Endodermal cell (in vitro differentiated cells): ENCODE measurements at places on chromosomes 6 and 20. TPM values are rescaled to one million over a fixed set of nuclear protein-coding genes. Genes with fewer than 3 reads are reported as not detected.
A peak's percentile ranks its signal among the peaks of the same experiment; 100 is the strongest.

- H3K27me3 ChIP-seq: no peaks in the 10 kb centered on the region
- no peak overlapping the region for H3K4me3 ChIP-seq
- no peaks in the 10 kb centered on the region for H3K4me1 ChIP-seq
- no peak for DNase-seq
- no peaks in the 10 kb centered on the region for H3K36me3 ChIP-seq
Observed at GRCh38 chr6:162631546-162631945, 96.0 kb downstream of the PRKN start.

- H3K4me1 ChIP-seq: peaks cover 25% of the 10 kb centered on the region
- no peaks in the 10 kb centered on the region for H3K36me3 ChIP-seq
- no peak overlapping the region for H3K4me3 ChIP-seq
- peak; percentile 68 for DNase-seq
- peak overlapping the region; percentile 85 for H3K27ac ChIP-seq
Observed at GRCh38 chr6:24919056-24919892, 16.5 kb downstream of the RIPOR2 start.

DNA sequence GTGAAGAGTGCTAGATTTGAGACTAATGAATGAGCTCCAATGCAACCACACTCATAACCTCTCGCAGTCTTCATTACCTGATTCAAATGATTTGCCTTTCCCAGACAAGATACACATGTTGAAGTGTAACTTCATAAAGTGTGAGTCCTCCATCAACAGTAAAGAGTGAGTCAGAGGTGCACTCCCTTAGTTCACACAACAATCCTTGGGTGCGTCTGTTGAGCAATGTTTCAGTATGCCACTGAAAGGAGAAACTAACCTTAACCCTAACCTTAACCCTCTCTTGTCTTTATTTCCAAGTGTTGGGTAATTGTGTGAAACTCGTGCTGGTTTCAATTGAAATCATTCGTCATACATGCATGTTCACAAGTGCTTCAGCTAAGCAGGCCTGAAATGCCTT, 21.0 kb upstream of the RIN2 start:
- no peaks in the 10 kb centered on the region for H3K4me1 ChIP-seq
- peak overlapping the region; percentile 67 for H3K27ac ChIP-seq
- H3K27me3 ChIP-seq: no peaks in the 10 kb centered on the region
- H3K36me3 ChIP-seq: no peaks in the 10 kb centered on the region
- no peak for DNase-seq

DNA sequence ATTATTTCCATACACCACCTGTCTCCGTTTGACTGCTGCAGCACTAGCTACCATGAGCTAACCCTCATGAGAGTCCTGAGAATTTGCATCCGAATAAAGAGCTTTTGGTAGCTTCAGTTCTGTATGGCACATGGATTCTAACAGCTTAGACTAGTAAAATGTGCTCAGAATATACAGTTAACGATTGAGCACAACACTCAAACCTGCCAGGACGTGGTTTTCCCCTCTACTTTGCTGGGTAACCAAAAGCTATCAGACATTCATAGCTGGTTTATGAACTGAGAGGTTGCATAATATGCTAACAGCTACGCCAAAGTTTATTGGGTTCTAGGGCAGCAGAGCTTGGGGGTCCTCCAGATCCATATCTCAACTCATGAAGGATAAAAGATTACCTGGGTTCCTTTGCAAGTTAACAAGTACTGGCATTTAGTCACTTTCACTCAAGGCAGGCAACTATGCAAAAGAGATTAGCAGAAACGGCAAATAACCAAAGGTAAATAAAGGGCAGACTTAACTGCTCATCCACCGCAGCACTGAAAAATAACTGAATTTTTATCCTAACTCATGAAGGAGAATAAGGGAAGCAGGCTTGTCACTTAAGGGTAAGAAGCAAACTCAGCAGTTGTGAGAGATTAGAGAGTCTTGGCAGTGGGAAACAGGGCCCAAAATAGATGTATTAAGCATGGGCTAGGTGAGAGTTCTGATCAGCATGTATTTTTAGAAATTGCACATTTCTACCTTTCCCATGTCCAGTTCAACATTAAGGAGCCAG, 29.4 kb downstream of the NUDT3 start:
- no peak overlapping the region for H3K4me3 ChIP-seq
- no peak for DNase-seq
- H3K27me3 ChIP-seq: no peaks in the 10 kb centered on the region

DNA sequence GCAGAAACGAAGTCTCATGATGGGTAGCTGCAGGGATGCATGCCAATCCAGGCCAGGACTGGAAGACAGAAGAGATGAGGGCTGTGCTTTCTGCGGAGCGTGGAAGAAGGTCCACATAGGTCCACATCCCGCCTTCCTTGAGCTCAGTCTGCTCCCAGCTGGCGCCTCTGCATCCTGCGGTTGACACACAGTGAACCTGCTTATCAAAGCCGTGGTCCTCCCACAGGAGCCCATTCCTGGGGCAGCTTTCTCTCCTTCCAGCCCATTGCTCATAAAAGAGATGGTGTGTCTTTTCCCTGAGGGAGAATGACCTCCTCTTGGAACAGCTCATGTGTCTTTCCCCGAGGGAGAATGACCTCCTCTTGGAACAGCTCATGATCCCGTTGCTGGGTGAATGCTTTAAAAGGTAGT, 225.4 kb downstream of the CDH4 start:
- no peak for DNase-seq
- no peak overlapping the region for H3K27ac ChIP-seq
- H3K4me3 ChIP-seq: no peak overlapping the region
- no peaks in the 10 kb centered on the region for H3K27me3 ChIP-seq

GRCh38 chr20:34022151-34022838, 28.6 kb downstream of the RALY start:
- H3K27me3 ChIP-seq: no peaks in the 10 kb centered on the region
- H3K4me3 ChIP-seq: no peak overlapping the region
- no peak for DNase-seq
- no peak overlapping the region for H3K27ac ChIP-seq
- peaks cover 19% of the 10 kb centered on the region for H3K4me1 ChIP-seq

DNA sequence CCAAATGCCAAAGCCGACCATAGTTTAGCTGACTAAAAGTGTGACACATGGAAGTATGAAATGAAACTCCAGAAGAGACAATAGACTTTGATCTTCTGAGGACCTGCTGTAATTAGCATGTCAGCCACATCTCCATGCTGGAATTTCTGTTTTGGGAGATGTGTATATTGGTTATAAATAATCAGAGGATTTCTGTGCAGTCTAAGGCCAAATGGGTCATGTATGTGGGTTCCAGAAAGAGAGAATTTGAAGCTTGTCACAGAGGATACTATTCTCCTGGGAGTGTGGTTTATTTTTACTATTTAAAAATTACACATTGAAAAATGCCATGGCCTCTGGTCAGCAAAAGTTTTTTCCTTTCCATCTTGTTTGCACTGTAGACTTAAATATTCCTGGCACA, 405.5 kb upstream of the PLCB4 start:
- no peak overlapping the region for H3K27ac ChIP-seq
- no peaks in the 10 kb centered on the region for H3K4me1 ChIP-seq
- no peaks in the 10 kb centered on the region for H3K36me3 ChIP-seq
- no peak for DNase-seq
- H3K27me3 ChIP-seq: no peaks in the 10 kb centered on the region
- H3K4me3 ChIP-seq: no peak overlapping the region

DNA sequence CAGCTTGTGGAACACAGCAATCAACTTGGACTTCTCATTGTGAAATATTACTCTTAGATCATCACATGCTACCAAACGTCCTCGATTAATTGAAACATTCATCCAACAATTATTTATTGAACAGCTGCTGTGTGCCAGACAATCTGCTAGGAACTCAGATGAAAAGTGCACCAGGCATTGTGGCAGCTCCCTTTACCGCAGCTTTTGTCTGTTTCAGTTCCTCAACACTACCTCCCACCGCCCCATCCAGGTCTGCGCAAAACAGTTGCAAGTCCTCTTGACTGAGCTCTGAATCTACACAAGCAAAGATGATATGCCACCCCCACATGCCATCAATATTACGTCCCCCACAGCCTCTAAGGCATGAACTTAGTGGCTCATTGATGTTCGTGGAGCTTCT, 1094.4 kb upstream of the MAP3K7 start:
- H3K4me1 ChIP-seq: no peaks in the 10 kb centered on the region
- H3K27ac ChIP-seq: no peak overlapping the region
- no peak for DNase-seq
- H3K4me3 ChIP-seq: no peak overlapping the region
- no peaks in the 10 kb centered on the region for H3K27me3 ChIP-seq

DNA sequence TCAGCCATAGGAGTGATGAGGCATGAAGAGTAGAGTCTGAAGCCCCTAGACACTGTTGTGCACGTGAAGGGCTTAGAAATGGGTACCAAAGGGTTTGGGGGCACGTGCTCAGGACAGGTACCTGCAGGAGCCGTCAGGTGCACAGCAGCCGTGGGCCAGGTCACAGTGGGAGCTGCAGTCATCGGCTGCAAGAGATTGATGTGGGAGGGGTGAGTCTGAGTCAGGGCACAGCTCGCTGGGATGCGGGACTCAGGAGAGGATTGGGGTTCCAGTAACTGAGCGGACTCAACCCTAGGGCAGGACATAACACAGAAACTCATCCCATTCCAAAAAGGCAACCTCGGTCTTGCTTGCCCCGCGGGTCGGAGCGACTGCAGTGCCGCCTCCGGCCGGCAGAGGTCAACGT, 1.1 kb downstream of the DLK2 start:
- H3K4me1 ChIP-seq: no peaks in the 10 kb centered on the region
- peak overlapping the region; percentile 76 for H3K4me3 ChIP-seq
- no peak overlapping the region for H3K27ac ChIP-seq
- peaks cover 32% of the 10 kb centered on the region for H3K27me3 ChIP-seq
- peak; percentile 96 for DNase-seq

- no peak for DNase-seq
- H3K27me3 ChIP-seq: no peaks in the 10 kb centered on the region
- no peaks in the 10 kb centered on the region for H3K4me1 ChIP-seq
- H3K27ac ChIP-seq: no peak overlapping the region
- H3K4me3 ChIP-seq: no peak overlapping the region
- H3K36me3 ChIP-seq: no peaks in the 10 kb centered on the region
Observed at GRCh38 chr20:3165473-3166337, 6.0 kb upstream of the FASTKD5 start.

DNA sequence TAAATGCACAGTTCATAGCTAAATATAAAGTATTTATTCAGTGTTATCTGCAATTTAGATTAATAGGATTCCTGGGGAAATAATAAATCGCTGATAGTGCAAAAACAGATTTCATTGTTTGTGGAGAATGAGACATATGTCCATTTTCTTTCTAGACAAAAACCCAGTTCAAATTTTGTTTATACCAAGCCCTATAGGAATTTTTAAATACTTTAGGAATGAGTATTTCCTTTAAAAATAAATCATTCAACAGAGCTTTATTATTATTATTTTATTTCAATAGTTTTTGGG, 86.5 kb downstream of the METTL24 start:
- H3K27me3 ChIP-seq: no peaks in the 10 kb centered on the region
- no peak overlapping the region for H3K27ac ChIP-seq
- no peak overlapping the region for H3K4me3 ChIP-seq
- no peak for DNase-seq
- H3K4me1 ChIP-seq: no peaks in the 10 kb centered on the region

- peaks cover 46% of the 10 kb centered on the region for H3K27me3 ChIP-seq
- H3K4me3 ChIP-seq: peak overlapping the region; percentile 89
- peak; percentile 94 for DNase-seq
- peak overlapping the region; percentile 99 for H3K27ac ChIP-seq
- H3K4me1 ChIP-seq: peaks cover 3% of the 10 kb centered on the region
Observed at GRCh38 chr6:3228046-3228671, 706 bp upstream of the TUBB2B start.

DNA sequence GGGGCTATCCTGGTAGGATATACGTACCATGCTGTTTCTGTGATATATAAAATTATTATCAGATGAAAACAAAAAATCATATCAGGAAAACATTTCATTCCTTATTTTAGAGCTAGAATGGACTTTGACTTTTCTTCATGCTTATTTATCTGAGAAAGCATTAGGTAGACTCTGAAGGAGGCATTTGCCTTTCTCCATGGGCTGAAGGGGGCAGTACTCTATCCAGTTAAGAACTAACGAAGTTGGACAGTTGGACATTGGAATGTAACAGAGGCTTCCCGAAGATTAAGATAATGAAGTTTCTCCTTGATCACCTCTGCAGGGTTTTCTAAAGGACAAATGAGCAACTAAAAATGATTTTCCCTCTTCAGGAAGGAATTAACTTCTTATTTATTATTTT, 233.9 kb downstream of the SAMD5 start:
- no peaks in the 10 kb centered on the region for H3K27me3 ChIP-seq
- no peaks in the 10 kb centered on the region for H3K36me3 ChIP-seq
- H3K4me3 ChIP-seq: no peak overlapping the region

- H3K27me3 ChIP-seq: no peaks in the 10 kb centered on the region
- no peaks in the 10 kb centered on the region for H3K36me3 ChIP-seq
- H3K27ac ChIP-seq: no peak overlapping the region
- peaks cover 7% of the 10 kb centered on the region for H3K4me1 ChIP-seq
- no peak for DNase-seq
- peak overlapping the region; percentile 51 for H3K4me3 ChIP-seq
Observed at GRCh38 chr6:85580118-85580877, 13.4 kb downstream of the SNX14 start.

DNA sequence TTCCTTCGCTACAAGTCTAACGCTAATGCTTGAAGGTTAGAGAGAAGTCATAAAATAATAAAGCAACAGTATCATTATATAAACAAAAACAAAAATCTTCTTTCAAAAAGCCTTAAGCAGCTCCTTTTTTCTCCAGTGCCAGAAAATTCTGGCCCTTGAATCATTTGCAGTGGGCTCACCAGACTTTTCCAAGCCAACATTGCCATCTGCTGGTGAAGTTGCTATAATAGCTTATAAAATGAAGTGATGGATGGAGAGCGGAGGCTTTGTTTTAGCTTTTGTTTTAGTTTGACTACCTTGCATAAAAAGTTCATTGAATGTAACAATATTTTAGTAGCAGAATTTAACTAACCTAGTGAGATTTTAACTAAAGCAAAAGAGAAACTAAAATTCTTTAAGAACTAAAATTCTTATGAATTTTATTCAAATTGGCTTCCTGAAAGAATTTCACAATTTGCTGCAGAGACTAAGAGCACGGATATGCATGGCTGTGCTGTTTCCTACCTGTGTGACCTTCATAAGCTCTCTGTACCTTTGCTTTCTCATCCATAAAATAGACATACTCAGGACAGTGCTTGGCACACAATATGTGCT, 44.8 kb upstream of the SLC2A12 start:
- H3K27me3 ChIP-seq: no peaks in the 10 kb centered on the region
- H3K27ac ChIP-seq: no peak overlapping the region
- no peaks in the 10 kb centered on the region for H3K4me1 ChIP-seq
- peak; percentile 87 for DNase-seq
- no peak overlapping the region for H3K4me3 ChIP-seq
- H3K36me3 ChIP-seq: no peaks in the 10 kb centered on the region

GRCh38 chr6:145483191-145483996, 251.9 kb downstream of the EPM2A start:
- H3K27me3 ChIP-seq: no peaks in the 10 kb centered on the region
- no peak for DNase-seq
- H3K4me3 ChIP-seq: no peak overlapping the region
- no peaks in the 10 kb centered on the region for H3K36me3 ChIP-seq
- no peak overlapping the region for H3K27ac ChIP-seq

GRCh38 chr6:38233161-38233791, 406.5 kb downstream of the BTBD9 start:
- H3K27ac ChIP-seq: no peak overlapping the region
- H3K4me3 ChIP-seq: no peak overlapping the region
- peaks cover 15% of the 10 kb centered on the region for H3K27me3 ChIP-seq
- no peaks in the 10 kb centered on the region for H3K36me3 ChIP-seq
- H3K4me1 ChIP-seq: peaks cover 14% of the 10 kb centered on the region

- no peak overlapping the region for H3K27ac ChIP-seq
- H3K27me3 ChIP-seq: peaks cover 17% of the 10 kb centered on the region
- H3K4me3 ChIP-seq: peak overlapping the region; percentile 75
Observed at GRCh38 chr6:90610751-90611542, 24.1 kb upstream of the MAP3K7 start.

Gene SPDEF
- total RNA-seq: 1.1 to 1.4 TPM (median 1.4 TPM) in 3 replicates

Gene MYT1
- 4.5 to 8.2 TPM (median 5.7 TPM) in 3 replicates for total RNA-seq

Gene DST
- 101 to 176 TPM (median 114 TPM) in 3 replicates for total RNA-seq

Gene SYCP2
- total RNA-seq: 0.33 to 1.4 TPM (median 1.2 TPM) in 3 replicates
